ENCODE measurements at places on chromosomes 11 and 22.

GRCh38 chr22:50739894-50740293, 1.9 kb downstream of the ACR start:
- no peak for DNase-seq

- DNase-seq: no peak
Observed at GRCh38 chr11:13169709-13170108, 107.9 kb upstream of the BMAL1 start.

- DNase-seq: no peak
Observed at GRCh38 chr11:75873417-75874221, 58.6 kb downstream of the UVRAG start.

- DNase-seq: no peak
Observed at GRCh38 chr11:111733016-111733415, 33.2 kb downstream of the PPP2R1B start.

- DNase-seq: no peak
Observed at GRCh38 chr22:49405590-49405989, 422.1 kb downstream of the BRD1 start.

GRCh38 chr11:90242894-90243416, 20.1 kb upstream of the CHORDC1 start:
- DNase-seq: no peak

DNA sequence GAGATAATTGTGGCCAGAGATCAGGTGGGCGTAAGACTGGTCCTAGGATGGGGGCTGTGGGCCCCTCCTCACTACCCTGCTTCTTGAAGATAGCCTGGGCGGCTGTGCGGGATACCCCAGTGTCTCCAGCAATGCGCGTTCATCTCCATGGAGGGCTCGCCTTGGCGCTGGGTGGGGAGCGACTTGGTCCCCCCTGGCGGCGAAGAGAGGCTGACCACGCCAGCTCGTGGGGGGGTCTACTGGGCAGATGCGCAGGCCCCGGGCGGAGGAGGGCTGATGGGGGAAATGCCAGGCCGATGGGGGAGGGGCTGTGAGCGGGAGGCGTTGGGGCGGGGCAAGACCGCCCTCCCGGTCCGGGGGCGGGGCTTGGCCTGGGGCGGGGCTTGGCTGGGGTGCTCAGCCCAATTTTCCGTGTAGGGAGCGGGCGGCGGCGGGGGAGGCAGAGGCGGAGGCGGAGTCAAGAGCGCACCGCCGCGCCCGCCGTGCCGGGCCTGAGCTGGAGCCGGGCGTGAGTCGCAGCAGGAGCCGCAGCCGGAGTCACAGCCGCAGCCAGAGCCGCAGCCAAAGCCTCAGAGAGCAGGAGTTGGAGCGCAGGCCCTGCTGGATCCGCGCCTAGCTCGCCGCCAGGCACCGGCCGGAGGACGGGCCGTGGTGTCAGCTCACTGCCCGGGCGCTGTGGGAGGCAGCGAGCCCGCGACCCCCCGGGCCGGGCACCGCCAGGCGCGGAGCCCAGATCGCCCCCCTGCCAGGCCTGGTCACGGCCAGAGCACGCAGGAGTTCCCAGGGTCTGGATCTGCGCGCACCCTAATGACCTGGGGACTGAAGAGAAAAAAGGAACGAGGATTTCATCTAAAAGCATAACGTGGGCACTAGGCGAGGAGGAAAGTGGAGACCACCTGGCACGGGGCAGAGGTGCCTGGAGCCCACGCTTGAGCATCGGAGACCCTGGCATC, at the start of gene SLC35E4:
Gene SLC35E4, plus strand, starts transcription at position 509 of the 953 bp plus-strand sequence. CDS start 670 bp downstream, outside the sequence.
- DNase-seq: peak; percentile 91

GRCh38 chr11:68373189-68373814, 60.9 kb downstream of the LRP5 start:
- DNase-seq: no peak

DNA sequence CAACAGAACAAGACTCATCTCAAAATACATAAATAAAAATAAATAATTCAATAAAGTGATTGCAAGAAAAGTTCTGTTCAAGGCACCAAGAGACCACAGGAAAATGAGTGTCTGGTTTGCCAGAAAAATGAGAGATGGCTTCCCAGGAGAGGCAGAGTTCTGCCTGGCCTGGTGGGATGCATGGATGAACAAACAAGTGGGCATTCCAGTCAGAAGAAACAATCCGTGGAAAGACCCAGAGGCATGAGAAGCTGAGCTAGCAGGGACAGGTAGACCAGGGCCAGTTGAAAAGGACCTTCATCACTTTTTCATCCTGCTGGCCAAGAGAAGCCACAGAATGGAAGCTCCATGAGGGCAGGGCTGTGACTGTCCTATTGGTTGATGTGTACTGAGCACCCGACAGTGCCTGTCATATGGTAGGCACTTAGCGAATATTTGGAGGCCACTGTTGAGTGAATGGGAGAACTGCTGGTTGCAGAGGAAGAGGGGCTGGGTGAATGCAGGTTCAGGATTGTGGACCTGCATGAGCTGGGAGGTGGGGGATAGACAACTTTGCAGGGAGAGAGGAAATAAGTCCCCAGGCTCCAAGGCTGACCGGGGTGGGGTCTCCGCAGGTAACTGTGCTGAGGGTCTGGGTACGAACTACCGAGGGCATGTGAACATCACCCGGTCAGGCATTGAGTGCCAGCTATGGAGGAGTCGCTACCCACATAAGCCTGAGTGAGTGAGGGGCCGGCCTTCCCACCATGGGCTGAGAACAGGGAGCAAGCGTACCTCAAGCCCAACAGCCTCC, 3.7 kb downstream of the F2 start:
- no peak for DNase-seq

DNA sequence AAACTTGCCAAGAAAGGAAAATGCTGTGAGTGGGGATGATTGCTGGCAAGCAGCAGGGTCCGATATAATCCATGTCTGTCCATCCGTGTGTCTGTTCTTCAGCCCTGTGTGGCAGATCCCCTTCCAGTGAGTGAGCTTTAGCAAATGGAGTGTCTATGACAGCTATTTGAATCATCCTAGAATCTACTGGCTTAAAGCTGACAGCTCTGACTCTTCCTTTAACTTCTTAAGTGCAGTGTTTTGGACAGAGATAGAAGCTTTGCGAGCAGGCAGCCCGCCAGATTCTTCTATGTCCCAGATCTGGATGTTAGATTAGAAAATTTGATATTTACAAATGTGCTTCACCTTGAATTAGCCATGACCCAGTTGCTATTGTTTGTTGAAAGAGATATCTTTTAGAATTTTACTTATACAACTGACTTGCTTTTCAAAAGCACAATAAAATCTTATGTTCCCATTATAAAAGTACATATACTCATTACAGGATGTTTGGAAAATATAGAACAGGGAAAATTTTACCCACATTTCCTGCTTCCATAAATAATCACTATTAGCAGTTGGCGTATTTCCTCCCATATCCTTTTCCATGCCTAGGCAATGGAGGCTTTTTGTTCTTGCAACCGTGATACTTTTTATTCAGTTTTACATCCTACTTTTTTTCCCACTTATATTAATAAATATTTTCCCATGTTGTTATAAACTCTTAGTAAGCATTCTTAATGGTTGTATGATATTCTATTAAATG, 124.5 kb downstream of the COMMD9 start:
- DNase-seq: no peak

DNA sequence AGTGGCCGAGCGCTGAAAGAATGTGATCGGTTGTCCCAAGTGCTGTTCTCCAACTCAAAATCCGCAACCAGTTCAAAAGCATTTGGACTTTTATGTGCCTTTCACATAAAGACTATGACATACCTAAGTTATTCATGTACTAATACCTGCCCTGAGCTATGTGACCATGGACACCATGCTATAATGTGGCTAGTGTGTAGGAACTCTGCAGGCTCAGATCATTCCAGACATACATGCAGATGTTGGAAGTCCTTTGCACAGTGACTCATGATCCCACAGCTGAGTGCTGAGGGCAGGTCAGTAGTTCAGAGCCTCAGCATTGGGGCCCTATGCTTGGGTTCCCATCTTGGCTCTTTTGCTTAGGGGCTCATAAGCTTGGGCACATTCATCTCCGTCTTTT, 95.4 kb downstream of the IGLL1 start:
- no peak for DNase-seq

DNA sequence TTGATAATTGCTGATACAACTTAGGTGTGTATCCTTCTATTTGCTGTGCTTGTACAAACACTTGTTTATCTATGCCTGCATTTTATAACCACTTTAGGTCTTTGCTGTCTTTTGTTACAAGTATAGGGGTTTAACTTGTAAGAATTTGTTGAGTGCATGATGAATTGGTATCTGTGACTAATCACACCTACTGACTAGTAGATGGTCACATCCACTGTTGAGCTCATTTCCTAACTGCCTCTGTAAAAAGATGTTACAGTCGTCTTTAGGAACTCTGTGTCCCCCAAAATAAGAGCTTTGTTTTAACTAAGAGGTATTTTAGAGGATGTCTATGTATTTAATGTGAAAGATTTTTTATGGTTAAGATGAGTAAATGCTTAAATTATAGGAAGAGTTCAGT, 60.5 kb downstream of the HIPK3 start:
- no peak for DNase-seq

GRCh38 chr11:706957-707816, 1.2 kb downstream of the EPS8L2 start:
- no peak for DNase-seq

GRCh38 chr11:838441-839279, 3.7 kb downstream of the POLR2L start:
- DNase-seq: no peak

- DNase-seq: peak; percentile 2
Observed at GRCh38 chr11:75350743-75351540, 519 bp downstream of the ARRB1 start.

- DNase-seq: no peak
Observed at GRCh38 chr11:3161309-3161708, 3.8 kb downstream of the OSBPL5 start.

Measured in hematopoietic multipotent progenitor cell treated with erythropoietin and hydrocortisone succinate and interleukin-3 and kit ligand, for 15 days (in vitro differentiated cells).